ENCODE measurements at places on chromosomes 4 and X.

DNA sequence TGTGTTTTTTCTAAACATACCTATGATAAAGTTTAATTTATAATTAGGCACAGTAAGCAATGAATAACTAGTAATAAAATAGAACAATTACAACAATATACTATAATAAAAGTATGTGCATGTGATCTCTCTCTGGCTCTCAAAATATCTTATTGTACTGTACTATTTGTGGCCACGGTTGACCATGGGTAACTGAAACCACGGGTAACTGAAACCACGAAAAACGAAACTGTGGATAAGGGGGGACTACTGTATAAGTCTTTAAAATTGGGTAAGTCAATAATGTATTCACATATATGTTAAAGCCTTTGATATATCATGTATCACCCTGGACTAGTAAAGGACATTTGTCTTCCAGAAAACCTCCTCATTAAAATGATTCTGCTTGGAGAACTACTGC lies 20.0 kb downstream of the TMEM154 start:
- no peak for DNase-seq

- no peak for DNase-seq
Observed at GRCh38 chr4:152206646-152207377, 329.1 kb downstream of the FBXW7 start.

GRCh38 chr4:82753725-82754410 lies 44.7 kb downstream of the SCD5 start:
- DNase-seq, result no peak

DNA sequence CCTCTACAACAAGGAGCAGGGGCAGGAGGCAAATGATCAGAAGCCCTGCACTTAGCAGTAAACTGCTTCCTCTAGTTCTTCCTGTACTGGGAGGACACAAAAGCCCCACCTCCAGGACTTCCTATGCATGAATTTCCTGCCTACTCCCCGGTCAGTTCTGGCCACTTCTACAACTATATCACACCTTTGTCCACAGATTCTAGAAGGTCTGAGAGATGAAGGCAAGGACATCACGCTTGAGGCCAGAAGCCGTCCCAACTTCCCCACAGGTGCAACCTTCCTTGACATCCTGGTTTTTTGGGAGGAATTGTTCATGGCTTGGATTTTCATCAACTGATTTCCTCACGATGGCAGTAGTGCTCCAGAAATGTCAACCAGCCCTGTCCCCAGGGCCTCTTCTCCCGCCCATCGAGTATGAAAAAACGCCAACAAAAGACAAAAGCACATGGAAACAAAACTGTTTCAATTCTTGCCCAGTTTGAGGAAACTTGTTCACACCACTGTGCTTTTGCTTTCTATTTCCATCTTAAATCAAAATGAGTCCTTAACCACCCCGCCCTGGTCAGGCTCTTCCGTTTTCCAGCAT lies 206.5 kb upstream of the STK26 start:
- DNase-seq, result peak; percentile 44

- DNase-seq, result no peak
Observed at GRCh38 chr4:36208893-36209473, 35.3 kb downstream of the ARAP2 start.

DNA sequence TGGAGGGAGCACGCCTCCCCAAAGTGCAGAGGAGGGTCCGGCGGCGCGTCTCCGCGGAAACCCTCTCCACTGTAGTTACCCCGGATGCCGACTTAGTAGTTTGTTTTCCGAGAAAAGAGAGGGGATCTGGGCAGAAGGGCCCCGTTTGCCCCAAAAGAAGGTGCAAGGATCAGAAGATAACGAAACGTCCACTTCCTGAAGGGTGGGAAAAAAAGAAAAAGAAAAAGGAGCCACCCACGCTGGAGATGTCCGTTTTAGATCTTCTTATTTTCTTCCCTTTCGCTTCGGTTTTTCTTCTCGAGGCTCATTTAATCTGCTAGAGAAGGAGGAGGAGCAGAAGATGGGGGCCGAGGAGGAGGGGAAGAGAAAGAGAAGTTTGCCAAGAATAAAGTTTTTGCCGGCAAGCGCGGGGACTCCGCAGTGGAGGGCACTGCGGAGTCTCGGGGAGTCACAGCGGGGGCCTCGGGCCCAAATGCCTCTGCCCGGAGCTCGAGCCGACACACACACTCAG lies 517 bp downstream of the LEF1 start:
- no peak for DNase-seq

GRCh38 chrX:118904218-118904617 lies 70.2 kb upstream of the LONRF3 start:
- no peak for DNase-seq

DNA sequence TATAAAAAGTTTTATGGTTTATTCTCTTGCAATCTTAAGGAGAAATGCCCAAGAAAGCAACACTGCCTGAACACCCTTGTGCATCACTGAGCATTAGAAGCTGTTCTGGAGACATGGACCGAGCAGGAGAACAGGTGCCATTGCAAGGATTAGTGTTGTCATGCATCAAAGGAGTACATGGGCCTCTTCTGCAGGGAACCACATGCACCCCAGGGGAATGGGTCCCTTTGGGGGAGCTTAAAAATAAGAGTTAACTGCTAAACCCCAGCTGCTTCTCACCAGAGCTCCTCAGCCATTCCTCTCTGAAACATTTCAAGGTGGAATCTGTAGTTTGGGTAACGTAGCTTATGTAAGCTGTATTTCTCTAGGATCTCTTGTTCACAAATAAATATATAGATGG lies 353.0 kb upstream of the SLC7A11 start:
- DNase-seq, result no peak

Data from activated T-cell treated with anti-CD3 and anti-CD28 coated beads for 24 hours (primary cell).